NCI-H187 (cell line): ENCODE measurements at places on chromosomes 6 and 20.

- DNase-seq = no peak
These were observed 3.9 kb upstream of the TGM2 start for GRCh38 chr20:38168791-38169589.

GRCh38 chr6:69284176-69284730 lies 512.6 kb downstream of the LMBRD1 start:
- no peak for DNase-seq

GRCh38 chr20:23105193-23105592 lies 19.1 kb upstream of the CD93 start:
- no peak for DNase-seq

DNA sequence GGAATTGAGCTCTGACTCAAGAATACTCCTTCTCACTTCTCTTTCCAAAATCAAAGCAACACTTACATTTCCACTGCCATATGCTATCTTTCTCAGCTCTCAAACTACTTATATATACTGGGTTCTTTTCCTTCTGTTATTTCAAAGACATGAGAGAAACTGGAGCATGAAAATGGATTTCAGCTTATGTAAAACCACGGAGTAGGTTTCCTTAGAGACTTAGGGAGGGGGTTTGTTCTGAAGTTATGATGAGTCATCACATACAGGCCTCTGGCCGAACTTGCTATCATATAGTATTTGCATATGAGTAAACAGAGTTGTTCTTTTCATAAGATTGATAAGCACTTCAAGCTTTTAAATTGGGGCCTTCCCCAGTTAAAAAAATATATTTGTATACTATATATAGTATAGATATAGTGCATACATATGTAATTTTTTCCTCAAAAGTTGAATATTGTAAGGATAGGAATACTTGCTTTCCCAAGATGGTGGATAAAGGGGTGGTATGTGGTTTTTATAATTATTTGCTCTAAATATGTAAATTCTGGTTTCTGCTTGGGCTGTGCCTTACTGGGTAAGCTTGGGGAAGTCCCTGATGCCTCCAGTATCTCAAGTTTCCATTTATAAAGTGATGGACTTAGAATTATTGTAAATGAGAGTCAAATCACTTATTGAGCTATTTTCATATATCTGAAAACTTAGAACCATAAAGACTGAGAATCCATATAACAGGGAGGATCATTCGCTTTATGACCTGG lies 273.9 kb downstream of the RFPL4B start:
- DNase-seq = no peak

- DNase-seq = no peak
These were observed 52.6 kb downstream of the JAG1 start for GRCh38 chr20:10621149-10621548.

DNA sequence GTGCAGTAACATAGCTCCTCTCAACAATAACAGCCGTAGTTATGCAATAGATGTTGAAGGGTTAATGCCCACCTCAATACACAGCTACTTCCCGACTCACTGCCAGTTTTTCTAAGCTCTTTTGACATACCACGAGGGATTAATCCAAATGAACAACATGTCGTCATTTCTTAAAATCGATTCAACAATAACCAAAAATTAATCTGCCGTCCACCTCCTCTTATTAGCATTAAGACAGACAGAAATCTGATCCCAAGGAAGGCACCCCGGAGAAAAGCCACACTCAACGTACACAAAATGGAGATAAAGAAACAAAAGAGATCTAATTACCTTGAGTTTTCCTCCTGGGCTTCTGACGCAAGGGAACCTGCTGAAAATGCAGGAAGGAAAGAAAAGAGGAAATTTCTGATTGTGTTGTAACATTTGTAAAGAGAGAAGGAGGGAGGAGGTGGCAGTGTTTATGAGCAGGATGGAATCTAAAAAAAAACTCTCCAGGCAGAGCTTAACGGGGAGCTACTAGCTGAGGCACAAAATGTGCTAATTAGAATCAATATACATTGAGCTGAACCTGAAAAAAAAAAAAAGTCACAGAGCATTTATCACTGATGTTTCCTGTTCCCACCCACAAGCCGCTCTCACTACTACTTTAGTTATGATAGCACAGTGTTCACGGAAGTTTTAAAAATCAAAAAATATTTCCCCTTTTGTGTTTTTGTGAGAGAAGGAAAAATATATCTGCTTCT lies 109.3 kb downstream of the IPCEF1 start:
- DNase-seq = no peak

GRCh38 chr6:74646461-74646860 lies 559.4 kb downstream of the COL12A1 start:
- no peak for DNase-seq

GRCh38 chr20:56955680-56956079 lies 310.8 kb downstream of the BMP7 start:
- DNase-seq = no peak

GRCh38 chr20:10178727-10179313 lies 39.8 kb upstream of the SNAP25 start:
- no peak for DNase-seq

DNA sequence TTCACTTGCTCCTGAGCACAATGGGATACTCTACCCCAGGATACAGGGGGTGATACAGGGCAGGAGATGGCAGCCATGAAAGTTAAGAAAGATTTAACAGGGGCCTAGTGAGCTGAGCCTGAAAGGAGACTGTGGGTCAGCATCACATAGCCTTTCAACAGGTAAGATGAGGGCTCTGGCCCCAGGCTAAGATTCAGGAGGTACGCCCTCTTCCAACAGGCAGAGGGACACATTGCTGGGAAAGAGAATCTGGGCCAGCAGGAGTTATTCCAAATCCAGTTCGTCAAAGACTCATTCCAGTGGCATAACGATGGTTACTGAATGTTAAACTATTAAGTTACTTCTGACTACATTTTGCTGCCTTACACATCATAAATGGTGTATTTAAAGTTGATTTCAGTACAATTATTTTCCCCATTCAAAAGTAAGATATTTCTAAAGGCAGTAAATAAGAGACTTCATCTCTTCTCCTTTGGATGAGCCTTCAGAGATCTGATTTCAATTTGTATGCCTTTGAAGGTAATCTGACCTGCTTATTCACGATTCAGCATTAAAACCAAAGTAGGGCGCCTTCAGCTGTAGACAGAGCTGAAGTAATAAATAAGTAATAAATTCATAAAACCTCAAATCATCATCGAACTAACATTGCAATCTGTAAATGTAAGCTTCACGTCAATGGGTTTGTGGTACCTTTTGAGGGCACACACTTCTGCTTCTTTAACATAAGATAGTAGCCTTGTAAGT lies 62.4 kb downstream of the HS3ST5 start:
- DNase-seq = no peak

DNA sequence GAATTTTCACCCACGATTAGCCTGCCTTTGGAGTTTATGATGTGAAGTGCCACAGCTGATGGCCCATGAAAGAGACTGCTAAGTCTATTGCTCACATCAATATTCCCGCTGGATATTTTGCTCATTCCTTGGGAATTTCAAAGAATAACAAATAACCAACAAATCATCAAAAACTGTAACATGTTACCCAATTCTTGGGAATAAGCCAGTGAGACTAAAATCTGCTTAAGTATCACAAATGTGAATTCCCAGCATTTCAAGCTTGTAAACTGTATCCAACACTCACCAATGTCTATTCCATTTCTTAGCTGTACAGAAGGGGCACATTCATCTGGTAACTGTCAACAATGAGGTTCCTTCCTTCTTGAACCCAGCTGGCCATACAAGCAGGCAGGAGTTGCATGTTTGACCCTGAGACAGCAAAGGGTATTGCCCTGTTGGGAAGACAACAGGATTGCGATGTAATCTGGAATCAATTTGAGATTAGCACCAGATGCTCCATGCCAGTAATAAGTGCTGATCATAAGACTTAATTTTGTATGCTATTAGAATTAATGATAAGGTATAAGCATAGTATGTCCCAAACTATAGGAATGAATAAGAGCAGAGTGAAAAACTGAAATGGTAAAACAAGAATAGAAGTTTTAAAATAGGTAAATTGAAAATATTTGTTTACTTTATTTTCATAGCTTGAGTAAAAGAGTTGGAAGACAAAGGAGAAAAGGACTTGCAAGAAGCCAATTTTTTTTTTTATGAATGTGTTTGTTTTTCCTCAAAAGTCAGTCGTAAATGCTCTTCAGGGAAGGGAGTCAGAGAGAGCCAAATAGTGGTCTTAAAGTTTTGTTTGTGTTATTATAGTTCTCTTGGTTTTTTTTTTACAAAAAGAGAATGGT lies 58.8 kb downstream of the RSPO3 start:
- no peak for DNase-seq

DNA sequence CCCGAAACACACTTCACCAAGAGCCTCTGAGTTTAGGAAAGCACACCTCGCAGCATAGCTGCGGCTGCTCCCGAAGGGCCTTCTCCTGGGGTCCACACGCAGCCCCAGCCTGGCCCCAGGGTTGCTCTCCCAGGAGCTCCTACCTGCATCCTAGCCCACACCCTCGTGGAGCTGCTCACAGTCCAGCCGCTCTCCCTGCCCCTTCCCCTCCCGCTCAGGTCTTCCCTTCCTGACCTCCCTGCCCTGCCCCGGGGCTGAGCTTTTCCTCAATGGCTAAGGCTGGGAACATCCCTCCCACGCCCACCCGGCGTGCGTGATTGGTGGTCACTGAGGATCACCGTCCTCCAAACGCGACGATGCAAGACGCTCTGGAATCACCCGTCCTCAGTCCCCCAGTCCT lies 205.8 kb downstream of the FNDC1 start:
- no peak for DNase-seq

- no peak for DNase-seq
These were observed 89.4 kb upstream of the ISM1 start for GRCh38 chr20:13131688-13132087.

DNA sequence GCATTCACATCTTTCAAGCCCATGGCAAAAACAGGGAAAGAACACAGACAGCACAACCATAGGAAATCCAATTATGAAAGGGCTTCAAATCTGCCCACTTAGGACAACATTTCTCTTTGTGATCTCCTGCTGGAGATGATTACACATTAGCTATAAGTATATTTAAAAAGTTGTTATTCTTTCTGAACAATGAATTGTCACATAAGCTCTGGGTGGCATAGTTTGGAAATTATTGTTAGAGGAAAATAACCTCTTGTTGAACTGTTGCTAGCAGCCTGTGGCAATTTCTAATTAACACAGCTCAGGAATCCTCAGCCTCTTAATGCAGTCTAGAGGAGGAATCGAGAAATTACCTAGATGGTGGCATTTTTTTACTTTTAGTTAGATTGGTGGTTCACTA lies 54.9 kb downstream of the BCAS1 start:
- no peak for DNase-seq

DNA sequence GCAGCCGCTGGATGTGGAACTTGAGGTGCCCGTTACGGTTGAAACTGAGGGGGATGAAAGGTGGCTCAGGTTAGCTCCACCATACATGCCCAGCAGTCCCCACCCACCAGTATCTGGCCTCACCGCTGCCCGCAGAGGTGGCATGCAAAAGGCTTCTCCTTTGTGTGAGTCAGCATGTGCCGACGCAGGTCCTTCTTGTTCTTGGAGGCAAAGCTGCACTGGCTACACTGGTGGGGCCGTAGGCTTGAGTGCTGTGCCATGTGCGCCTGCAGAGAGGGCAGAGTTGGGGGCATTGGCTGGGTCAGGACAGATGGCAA lies 15.8 kb downstream of the PCIF1 start:
- DNase-seq = no peak

DNA sequence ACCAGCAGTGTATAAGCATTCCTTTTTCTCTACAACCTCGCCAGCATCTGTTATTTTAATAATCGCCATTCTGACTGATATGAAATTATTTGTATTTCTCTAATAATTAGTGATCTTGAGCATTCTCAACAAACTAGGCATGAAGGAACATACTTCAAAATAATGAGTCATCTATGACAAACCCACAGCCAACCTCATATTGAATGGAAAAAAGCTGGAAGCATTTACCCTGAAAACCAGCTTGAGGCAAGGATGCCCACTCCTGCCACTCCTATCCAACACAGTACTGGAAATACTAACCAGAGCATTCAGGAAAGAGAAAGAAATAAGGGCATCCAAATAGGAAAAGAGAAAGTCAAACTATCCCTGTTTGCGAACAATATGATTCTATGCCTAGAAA lies 390.6 kb upstream of the ID4 start:
- DNase-seq = no peak

GRCh38 chr6:157808405-157808950 lies 14.6 kb upstream of the SNX9 start:
- no peak for DNase-seq

GRCh38 chr6:37866590-37867507 lies 47.3 kb downstream of the ZFAND3 start:
- no peak for DNase-seq

DNA sequence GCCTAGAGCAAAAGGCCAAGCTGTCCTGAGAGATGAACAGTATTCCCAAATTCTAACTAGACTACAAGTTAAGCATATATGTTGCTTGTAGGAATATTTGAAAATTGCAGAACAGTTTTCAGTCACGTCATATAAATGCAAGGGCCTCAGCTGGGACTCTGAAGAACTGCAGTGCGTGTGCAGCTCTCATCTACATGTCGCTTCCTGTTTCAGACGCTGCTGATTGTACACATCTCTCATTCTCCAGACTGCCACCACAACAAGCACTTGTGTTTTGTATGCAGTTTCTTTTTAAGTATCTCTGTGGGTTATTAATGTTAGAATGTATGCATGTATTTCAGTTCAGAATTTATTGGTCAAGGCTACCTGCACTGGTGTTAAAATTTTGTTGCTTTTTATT lies 119.7 kb downstream of the MAP3K4 start:
- no peak for DNase-seq

DNA sequence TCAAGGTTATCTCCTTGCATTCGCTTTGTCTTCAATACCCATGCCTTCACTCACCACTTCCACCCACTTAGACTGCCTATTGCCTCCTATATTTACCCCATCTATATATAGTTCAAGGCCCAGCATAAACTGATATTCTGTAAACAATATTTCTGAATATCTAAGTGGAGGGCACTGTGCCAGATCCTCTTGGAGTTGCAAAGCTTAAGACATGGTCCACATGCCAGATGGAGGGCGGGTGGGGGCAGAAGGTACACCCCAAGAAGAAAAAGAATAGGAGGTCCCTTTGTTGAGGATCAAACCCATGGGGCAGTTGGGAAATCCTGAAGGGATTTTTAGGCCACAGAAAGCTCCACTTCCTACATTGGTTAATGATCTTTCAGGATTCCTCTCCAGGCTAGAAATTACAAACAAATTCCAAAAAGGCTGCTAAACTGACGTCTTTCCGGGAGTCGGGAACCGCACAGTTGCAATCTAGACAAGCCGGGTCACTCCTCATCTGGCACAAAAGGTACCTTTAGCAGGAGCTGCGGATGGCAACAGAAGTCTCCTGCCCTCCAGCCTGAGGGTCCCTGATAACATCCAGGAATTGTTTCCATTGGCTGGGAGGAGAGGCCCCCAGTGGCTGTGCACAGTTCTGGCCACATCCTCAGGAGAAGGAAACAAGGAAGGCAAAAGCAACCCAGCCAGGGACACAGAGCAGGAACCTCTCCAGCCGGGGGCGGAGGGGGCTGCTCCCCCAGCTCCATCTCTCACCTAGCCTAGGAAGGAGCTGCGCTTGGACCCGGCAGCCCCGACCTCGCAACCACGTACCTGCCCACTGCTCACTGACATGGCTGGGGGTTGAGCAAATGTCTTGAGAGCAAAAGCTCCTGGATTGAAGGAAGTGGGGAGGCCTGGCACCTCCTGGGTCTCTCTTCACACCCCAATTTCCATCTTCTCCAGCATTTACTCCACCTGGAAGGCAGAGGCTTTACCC lies 5.9 kb upstream of the LPIN3 start:
- no peak for DNase-seq
